Stimulated activated memory B cell treated with anti-CD40 and anti-IgM and Interleukin-4, amounts not matched to agents 10 μg/mL and 1 μg/mL and 100 μg/mL, for 72 hours (primary cell): ENCODE measurements at places on chromosomes 12 and 14.

DNA sequence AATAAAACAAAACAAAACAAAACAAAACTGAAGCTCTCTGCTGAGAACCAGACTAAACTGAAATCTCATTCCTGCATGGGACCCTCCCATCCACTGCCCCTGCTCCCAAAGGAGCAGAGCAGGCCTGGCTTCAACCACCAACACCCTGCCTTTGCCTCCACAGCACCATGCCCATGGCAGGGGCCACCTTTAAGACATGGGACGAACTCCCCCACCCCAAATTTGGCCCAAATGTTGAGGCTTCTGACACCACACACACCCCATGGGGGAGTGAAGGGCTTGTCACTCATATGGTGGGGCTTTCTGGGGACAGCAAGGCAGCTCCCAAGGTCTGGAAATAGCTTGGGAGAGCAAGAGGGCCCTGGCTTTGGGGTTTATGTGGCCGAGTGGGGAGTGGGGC, 177.2 kb downstream of the KIF26A start:
- no peak overlapping the region for H3K27ac ChIP-seq
- no peaks in the 10 kb centered on the region for H3K36me3 ChIP-seq
- no peak for ATAC-seq
- H3K4me1 ChIP-seq: no peaks in the 10 kb centered on the region

GRCh38 chr14:97350894-97351731, 553.9 kb downstream of the VRK1 start:
- ATAC-seq: no peak
- no peak overlapping the region for H3K27ac ChIP-seq
- no peaks in the 10 kb centered on the region for H3K4me1 ChIP-seq
- H3K27me3 ChIP-seq: no peaks in the 10 kb centered on the region
- H3K36me3 ChIP-seq: no peaks in the 10 kb centered on the region

GRCh38 chr12:12922191-12922616, 29.8 kb downstream of the GPRC5D start:
- no peak overlapping the region for H3K27ac ChIP-seq
- H3K36me3 ChIP-seq: no peaks in the 10 kb centered on the region
- peaks cover 29% of the 10 kb centered on the region for H3K27me3 ChIP-seq
- H3K4me1 ChIP-seq: no peaks in the 10 kb centered on the region
- H3K4me3 ChIP-seq: no peak overlapping the region

- no peaks in the 10 kb centered on the region for H3K27me3 ChIP-seq
- H3K4me3 ChIP-seq: no peak overlapping the region
- no peak for ATAC-seq
- H3K27ac ChIP-seq: no peak overlapping the region
- H3K36me3 ChIP-seq: no peaks in the 10 kb centered on the region
These were observed 793.5 kb upstream of the NOVA1 start for GRCh38 chr14:27391331-27391730.

DNA sequence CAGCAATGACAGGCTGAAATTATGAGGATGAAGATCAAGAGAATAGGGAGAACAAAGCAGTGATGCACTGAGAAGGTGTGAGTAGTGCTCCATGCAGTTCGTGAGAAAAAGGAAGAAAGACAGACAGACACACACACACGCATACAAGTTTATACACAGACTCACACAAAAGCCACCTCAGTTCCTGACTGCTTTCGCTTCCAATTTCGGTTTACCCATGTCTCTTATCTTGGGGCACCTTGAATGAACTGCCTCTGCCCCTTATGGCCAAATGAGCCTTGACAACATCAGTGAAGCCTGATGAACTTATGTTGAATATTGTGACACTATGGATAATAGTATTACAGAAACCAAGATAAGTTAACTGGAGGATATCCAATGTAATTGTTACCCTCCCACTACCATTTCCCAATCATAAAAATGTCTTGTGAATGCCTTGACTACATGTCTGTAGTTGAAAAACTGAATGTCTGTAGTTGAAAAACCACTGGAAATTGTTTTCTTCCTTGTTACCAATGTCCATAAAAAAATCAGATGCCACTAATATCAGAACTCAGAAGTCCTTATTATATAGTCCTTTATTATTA, 380.4 kb upstream of the DDHD1 start:
- peaks cover 5% of the 10 kb centered on the region for H3K4me1 ChIP-seq
- no peak for ATAC-seq
- no peak overlapping the region for H3K27ac ChIP-seq
- H3K4me3 ChIP-seq: no peak overlapping the region

DNA sequence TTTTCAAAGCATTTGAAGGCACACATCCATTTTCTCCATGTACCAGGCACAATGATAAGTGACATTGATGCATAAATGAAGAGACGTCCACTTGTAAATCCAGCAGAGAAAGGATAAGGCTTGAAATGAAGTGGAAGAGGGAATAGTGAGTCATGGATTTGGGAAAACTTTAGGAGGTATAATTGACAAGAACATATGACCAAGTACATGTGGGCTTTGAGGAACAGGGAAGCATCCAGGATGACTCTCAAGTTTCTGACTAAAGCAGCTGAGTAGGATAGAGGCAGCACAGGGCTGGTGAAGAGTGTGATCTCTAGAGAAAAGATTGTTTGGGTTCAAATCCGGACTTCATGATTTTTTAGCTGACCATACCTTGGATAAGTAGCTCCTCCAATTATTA, 43.6 kb upstream of the SYT1 start:
- no peaks in the 10 kb centered on the region for H3K4me1 ChIP-seq
- ATAC-seq: no peak

DNA sequence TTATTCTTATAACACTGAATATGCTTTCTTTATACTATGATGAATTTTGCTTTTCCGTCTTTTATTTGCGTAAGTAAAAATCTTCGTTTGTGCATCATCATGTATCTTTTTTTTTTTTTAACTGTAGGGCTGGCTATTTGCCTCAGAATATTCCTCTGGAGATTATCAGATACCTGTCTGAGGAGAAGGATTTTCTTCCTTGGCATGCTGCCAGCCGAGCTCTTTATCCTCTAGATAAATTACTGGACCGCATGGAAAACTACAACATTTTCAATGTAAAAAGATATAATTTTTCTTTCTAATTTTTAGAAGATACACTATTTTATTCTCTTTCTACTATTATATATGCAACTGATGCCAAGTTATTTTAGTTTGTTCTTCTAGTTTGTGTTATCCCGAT, 346.6 kb downstream of the TRHDE start:
- H3K27ac ChIP-seq: no peak overlapping the region
- H3K27me3 ChIP-seq: no peaks in the 10 kb centered on the region
- no peak overlapping the region for H3K4me3 ChIP-seq
- no peak for ATAC-seq
- no peaks in the 10 kb centered on the region for H3K36me3 ChIP-seq

DNA sequence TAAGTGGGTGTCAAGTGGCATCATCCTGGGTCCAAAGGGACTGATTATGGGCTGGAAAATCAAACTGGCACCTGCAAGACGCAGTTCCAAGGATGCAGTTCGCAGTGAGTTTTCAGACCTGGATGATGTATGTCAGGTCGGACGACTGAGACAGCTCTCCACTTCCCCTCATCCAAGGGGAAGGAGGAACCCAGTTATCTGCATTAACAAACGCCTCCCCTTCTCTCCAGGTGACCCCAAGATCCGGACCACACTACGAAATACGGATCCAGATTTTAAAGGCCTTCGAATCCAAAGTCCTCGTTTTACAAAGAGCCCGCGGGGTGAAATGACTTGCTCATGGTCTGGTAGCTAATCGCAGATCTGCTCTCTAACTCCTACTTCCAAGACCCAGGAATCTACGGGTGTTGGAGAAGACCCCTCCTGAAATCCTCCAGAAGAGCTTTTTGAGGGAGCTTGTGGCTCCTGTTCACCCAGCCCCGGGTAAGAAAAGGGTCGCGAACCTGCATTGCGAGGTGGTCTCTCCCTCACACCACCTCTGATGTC, 460 bp upstream of the SYNE2 start:
- peaks cover 10% of the 10 kb centered on the region for H3K4me1 ChIP-seq
- H3K27me3 ChIP-seq: no peaks in the 10 kb centered on the region
- H3K4me3 ChIP-seq: peak overlapping the region; percentile 93

GRCh38 chr12:74145328-74145727, 392.3 kb upstream of the ATXN7L3B start:
- H3K4me1 ChIP-seq: no peaks in the 10 kb centered on the region
- no peak for ATAC-seq
- no peaks in the 10 kb centered on the region for H3K36me3 ChIP-seq
- no peak overlapping the region for H3K4me3 ChIP-seq
- H3K27ac ChIP-seq: no peak overlapping the region
- H3K27me3 ChIP-seq: no peaks in the 10 kb centered on the region

- no peaks in the 10 kb centered on the region for H3K27me3 ChIP-seq
- H3K36me3 ChIP-seq: peaks cover 43% of the 10 kb centered on the region
- H3K4me3 ChIP-seq: no peak overlapping the region
- H3K27ac ChIP-seq: peak overlapping the region; percentile 25
- peaks cover 41% of the 10 kb centered on the region for H3K4me1 ChIP-seq
- no peak for ATAC-seq
These were observed 30.7 kb downstream of the DGLUCY start for GRCh38 chr14:91144425-91145145.

DNA sequence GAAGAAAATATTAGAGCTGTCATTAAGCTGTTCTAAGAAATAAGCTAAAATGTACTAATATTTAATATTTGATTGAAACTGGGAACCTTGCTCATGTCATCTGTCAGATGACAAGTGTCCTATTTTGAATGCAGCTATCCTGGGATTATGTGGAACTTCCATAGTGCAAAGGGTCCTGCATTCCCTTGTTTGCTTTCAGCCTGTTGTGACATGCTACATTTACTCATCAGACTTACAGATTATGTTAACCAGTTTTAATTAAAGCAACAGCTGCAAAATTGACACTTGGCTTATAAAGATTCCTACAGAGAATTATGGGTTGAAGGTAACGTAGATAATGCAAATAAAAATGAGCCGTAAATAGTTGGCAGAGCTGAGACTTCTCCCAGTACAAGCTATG, 458.4 kb upstream of the RGS6 start:
- H3K4me1 ChIP-seq: peaks cover 54% of the 10 kb centered on the region
- H3K36me3 ChIP-seq: peaks cover 10% of the 10 kb centered on the region
- no peaks in the 10 kb centered on the region for H3K27me3 ChIP-seq

DNA sequence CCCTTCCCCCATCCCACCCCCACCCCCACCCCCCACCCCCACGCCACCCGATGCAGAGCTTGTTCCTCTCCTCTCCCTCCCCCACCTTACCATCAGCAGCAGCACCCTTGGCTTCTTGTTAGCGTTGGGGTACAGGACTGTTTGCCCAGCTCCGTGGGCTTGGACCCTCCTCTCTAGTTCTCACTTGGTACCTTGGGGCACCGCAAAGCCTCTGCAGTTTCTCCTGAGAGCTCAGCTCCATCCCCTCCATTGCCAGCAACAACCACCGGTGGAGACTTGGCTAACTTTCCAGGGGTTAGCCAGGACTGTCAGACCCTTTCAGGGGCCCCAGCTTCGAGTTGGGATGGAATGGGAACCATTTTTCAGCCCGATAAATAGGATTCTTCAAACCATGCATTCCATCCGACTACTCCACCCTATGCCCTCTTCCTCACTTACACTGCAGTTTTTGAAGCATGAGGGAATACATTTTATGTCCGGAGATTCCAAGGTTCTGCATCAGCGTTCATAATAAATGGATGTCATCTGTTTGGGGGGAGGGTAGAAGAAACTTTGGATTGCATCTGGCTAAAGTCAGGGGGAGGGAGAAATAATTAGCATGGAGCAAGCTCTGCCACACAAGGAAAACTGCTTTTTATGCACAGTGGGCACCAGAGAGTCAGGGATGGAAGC, 1.1 kb downstream of the SCN8A start:
- peaks cover 26% of the 10 kb centered on the region for H3K4me1 ChIP-seq
- H3K27me3 ChIP-seq: peaks cover 68% of the 10 kb centered on the region
- H3K4me3 ChIP-seq: peak overlapping the region; percentile 87

DNA sequence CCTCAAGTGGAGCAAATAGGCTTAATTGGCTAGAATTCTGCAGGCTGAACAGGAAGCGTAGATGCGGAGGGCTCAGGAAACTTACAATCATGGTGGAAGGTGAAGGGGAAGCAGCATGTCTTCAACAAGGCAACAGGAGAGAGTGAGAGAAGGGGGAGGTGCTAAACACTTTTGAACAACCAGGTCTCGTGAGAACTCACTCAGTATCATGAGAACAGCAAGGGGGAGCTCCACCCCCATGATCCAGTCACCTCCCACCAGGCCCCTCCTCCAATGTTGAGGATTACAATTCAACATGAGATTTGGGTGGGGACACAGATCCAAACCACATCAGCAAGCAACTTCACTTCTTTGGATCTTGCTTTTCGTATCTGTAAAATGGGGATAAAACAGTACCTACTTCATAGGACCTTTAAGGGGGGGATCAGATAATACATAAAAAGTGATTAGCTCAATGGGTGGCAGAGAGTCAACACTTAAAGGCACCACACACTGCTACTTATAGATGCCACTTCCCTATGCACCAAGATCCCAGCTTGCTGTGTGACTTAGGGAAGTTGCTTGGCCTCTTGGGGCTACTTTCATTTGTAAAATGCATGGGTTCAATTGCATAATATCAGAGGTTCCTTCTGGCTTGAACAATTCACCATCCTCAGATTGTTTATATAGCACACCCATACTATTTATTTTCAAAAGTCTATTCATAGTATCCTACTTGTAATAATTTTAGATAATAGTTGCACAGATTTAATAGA, 184.8 kb upstream of the RPH3A start:
- no peak overlapping the region for H3K27ac ChIP-seq
- ATAC-seq: no peak
- H3K36me3 ChIP-seq: no peaks in the 10 kb centered on the region
- no peak overlapping the region for H3K4me3 ChIP-seq
- H3K4me1 ChIP-seq: no peaks in the 10 kb centered on the region
- peaks cover 38% of the 10 kb centered on the region for H3K27me3 ChIP-seq

DNA sequence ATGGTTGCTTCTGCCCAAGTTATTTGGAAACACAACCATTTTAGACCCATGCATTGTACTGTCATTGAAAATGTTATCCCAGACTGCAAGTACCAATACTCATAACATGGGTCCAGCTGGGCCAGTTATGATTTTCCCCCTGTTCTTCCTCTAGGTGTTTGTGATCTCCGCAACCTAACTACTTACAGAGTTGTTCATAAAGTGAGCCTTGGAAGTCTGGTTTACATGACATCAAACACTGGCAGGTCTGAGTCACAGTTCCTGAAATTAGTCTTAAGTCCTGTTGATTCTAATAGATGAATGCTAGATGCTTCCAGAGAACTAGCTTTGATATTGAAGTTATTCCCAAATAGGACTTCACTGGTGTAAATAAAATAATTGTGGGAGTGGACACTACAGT, 487.0 kb downstream of the MED13L start:
- no peak overlapping the region for H3K4me3 ChIP-seq
- no peak for ATAC-seq
- H3K36me3 ChIP-seq: no peaks in the 10 kb centered on the region
- peaks cover 29% of the 10 kb centered on the region for H3K27me3 ChIP-seq
- no peaks in the 10 kb centered on the region for H3K4me1 ChIP-seq

DNA sequence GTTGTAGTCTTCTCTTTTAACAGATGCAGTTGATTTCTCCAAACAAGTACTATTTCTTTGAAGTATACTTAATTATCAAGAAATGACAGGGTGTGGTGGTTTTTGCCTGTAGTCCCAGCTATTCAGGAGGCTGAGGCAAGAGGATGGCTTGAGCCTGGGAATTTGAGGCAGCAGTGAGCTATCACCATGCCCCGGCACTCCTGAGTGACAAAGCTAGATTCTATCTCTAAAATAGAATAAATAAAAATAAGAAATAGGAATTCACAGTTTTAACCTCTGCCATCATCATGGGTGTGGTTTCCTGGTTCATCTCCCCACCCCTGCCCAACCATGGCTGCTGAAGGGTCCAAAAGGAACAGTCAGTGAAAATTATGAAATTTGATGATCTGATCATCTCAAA, 290.2 kb upstream of the FLRT2 start:
- no peaks in the 10 kb centered on the region for H3K4me1 ChIP-seq
- no peaks in the 10 kb centered on the region for H3K27me3 ChIP-seq
- no peak overlapping the region for H3K27ac ChIP-seq
- H3K36me3 ChIP-seq: no peaks in the 10 kb centered on the region

GRCh38 chr12:132546647-132547046, 56.7 kb downstream of the FBRSL1 start:
- no peak for ATAC-seq
- H3K27me3 ChIP-seq: no peaks in the 10 kb centered on the region
- H3K27ac ChIP-seq: no peak overlapping the region
- H3K4me1 ChIP-seq: no peaks in the 10 kb centered on the region
- no peak overlapping the region for H3K4me3 ChIP-seq
